Amniotic stem cell (primary cell): ENCODE measurements at places on chromosomes 1 and 21.
A peak's percentile ranks its signal among the peaks of the same experiment; 100 is the strongest.

- no peak for DNase-seq
These were observed 36.4 kb upstream of the CFAP126 start for GRCh38 chr1:161404051-161404597.

GRCh38 chr1:9687874-9688582, 36.5 kb downstream of the PIK3CD start:
- DNase-seq, result no peak

GRCh38 chr1:5140136-5140535, 485.7 kb downstream of the AJAP1 start:
- DNase-seq, result no peak

GRCh38 chr1:246394121-246394520, 113.0 kb downstream of the SMYD3 start:
- DNase-seq, result no peak

DNA sequence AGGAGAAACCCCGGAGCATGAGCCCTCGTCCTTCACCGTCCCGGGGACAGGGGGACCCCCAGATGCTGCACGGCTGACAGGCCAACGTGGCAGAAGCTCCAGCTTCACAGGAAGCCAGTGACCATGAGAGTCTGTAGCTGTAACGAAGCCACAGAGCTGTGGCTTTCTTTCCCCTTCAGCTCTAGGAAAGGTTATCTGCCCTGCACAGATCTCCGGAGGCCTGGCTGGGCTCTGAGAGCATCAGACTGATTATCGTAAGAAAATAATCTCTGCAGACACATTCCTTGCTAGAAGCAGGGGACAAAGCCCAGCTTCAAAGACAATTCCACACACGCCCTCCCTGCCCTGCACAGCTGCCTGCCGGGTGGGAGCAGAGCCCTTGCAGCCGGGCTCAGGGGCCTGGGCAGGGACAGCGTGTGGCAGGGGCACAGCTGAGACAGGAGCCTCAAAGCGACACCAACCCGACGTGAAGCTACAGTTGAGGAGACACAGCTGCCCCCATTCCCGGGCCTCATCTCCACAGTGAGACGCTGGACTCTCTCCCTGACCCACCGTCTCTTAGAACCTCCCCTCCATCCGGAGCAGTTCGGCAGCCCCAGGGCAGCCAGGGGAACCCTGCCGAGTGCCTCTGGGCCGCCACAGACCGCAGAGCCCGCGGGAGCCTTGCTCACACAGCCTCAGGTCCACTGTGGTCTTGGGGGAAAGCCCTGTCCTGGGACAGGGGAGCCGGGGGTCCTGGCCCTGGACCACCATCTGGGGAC, 30.6 kb downstream of the POFUT2 start:
- no peak for DNase-seq

DNA sequence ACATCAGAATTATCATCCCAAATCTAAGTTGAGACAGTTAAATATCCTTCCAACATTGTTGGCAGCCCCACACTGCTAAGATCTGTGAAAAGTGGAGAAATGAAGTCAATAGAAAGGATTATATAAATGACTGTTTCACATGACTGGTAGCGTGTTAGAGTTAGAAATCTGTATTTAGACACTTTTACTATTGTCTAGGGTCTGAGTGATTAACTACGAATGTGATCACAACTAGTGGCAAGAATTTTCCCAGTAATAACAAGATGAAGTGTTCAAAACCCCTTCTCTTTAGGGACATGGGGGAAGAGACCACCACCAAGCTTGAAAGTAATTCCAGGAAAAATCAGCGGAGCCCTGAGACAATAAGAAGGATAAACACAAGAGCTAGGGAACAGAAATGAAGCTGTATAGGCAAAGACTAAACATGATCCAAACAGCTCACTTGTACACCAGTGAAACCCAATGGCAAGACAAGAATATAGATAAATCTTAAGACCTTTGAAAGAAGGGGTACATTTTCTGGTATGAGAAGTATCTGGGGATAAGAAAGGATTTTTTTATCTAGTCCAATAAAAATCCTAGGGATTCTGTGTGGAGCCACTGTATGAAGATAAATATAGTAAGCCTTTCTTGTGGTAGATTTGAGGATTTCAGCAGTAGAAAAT, 646.6 kb upstream of the USP24 start:
- no peak for DNase-seq

GRCh38 chr1:217369271-217369981, 261.5 kb downstream of the GPATCH2 start:
- DNase-seq, result no peak

DNA sequence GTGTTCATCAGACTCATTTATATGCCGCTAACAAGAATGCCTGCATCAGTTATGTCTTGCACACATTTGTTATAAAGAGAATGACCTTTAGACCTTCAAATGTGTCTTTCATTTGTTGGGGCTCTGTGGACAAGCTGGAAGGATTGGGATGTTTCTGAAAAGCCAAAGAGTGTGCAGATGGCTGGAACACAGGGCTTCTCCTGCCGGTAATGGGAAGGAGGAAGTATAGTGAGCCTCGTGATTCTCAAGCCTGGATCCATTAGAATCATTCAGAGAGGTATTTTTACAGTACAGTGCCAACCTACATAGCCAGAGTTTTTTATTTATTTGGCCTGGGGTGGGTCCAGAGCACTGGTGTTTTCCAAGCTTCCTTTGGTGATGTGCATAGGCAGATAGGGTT, 40.6 kb upstream of the ATP1A1 start:
- DNase-seq, result no peak

- DNase-seq, result no peak
These were observed 1352.0 kb downstream of the BRINP3 start for GRCh38 chr1:189125694-189126093.

DNA sequence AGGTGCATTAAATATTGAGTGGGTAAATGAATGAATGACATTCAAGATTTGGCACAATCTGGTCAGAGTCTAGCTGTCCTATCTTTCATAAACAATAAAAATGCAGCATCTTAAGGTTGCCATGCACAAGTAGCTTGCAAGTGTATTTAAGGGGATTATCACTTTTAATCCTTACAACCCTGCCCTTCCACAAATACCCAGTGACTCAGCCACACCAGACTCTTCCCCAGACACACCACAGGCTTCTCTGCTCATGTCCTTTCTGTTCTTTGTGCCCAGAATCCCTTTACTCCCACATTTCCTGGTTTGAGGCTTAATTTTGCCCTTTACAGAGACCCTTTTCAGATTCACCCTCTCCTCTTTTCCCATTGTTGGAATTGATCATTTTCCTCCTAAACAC, 59.8 kb downstream of the KIRREL1 start:
- no peak for DNase-seq

GRCh38 chr1:40050863-40051262, 10.3 kb downstream of the CAP1 start:
- DNase-seq, result no peak

DNA sequence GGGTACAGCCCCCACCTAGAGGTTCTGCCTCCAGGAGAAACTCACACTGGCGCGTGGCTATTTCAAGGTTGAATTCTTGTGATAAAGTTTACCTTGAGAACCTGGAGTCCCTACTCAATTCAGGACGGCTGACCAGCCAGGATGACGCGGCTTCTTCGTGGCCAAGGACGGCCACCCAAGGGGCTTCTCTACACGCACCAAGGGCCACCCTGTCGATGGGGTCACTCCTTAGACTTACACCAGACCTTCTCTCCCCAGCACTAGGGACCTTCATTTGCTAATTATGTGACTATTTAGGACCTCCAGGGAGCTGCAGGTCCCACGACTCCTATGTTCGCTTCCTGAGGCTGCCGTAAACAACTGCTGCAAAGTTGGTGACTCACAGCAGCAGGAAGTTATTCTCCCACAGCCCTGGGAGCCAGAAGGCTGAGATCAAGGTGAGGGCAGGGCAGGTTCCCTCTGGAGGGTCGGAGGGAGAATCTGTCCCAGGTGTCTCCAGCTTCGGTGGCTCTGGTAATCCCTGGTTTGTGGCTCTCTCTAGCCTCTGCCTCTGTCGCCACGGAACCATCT, 135.9 kb downstream of the NPHP4 start:
- no peak for DNase-seq

- peak; percentile 39 for DNase-seq
These were observed 48.0 kb downstream of the TBCE start for GRCh38 chr1:235415008-235415904.

DNA sequence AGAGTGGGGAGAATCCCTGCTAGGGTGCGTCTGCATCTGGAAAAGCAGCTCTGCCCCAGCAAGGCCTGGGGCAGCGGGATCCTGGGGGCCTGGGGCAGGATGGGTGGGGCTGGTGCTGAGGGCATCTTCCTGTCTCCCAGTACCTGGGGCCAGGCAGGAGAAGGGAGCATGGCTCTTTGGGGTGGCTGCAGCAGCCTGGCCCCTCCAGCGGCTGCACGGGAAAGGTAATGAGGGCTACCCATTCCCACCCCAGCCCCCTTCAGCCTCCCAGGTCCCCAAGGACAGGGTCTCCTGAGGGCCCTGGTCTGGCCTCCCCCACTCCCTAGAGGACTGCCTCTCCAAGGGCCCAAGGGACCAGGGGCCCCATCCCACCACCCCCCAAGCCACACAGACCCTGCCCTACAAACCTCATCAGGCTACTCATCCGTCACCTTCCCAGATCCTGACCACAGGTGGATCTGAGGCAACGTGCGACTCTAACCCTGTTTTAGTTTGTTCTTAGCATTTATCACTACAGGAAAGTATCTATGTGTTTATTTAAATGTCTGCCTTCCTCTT, 910 bp upstream of the ANKRD65 start:
- DNase-seq, result no peak

GRCh38 chr1:100358210-100358609, 5.9 kb downstream of the CDC14A start:
- no peak for DNase-seq

- no peak for DNase-seq
These were observed 59.0 kb upstream of the ATP2B4 start for GRCh38 chr1:203567596-203567995.

- no peak for DNase-seq
These were observed 48.4 kb upstream of the CCDC27 start for GRCh38 chr1:3703786-3704371.

DNA sequence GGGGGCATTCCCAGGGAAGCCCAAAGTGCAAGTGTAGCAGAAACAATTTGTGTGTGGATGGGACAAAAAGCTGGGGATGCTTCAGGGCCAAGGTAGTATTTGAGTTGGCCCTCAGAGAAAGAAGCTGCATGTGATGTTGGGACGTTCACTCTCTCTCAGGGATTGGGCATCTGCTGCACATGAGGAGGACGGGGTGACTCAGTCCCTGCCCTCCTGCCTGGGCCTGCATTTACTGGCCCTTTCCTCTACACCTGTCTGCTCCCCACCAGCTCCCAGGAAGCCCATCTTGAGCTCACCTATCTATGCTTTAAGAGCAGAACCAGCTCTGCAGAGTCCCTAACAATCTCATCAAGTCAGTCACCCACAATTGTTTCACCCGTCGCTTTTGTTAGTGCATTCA, 23.5 kb upstream of the MPZL1 start:
- no peak for DNase-seq

- peak; percentile 42 for DNase-seq
These were observed 11.0 kb downstream of the FAM163A start for GRCh38 chr1:179754041-179754624.

DNA sequence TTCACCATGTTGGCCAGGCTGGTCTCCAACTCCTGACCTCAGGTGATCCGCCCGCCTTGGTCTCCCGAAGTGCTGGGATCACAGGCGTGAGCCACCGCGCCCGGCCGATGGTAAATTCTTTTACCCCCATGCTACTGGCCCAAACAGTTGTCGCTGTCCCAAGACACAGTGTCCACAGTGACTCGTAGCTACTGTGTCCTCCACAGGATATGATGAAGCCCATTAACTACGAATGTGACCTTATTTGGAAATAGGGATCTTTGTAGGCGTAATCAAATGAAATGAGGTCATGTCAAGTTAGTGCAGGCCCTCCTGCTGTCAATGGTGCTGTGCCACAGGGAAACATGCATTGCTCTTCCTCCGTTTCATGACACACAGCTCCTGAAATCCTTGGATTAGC, 8.5 kb downstream of the FNDC10 start:
- no peak for DNase-seq

DNA sequence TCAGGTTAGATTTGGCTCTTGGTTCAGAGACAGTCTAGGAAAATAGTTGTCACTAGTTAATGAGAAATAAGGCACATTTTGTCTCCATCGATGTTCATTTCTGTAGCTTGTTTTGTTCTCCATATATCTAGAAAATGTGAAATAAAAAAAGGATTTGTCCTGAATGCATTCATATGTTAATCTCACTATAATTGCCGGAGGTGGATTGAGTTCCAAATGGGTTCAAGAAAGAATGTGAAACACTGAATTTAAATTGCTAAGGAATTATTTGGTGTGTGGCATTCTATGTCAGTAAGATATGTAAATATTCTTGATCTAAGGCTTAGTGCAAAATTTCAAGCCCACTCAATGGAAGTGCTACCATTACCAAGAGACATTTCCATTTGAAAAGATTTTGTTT, 176.7 kb downstream of the LRRC7 start:
- DNase-seq, result no peak

GRCh38 chr1:53899206-53899628, 5.2 kb downstream of the DIO1 start:
- DNase-seq, result no peak

DNA sequence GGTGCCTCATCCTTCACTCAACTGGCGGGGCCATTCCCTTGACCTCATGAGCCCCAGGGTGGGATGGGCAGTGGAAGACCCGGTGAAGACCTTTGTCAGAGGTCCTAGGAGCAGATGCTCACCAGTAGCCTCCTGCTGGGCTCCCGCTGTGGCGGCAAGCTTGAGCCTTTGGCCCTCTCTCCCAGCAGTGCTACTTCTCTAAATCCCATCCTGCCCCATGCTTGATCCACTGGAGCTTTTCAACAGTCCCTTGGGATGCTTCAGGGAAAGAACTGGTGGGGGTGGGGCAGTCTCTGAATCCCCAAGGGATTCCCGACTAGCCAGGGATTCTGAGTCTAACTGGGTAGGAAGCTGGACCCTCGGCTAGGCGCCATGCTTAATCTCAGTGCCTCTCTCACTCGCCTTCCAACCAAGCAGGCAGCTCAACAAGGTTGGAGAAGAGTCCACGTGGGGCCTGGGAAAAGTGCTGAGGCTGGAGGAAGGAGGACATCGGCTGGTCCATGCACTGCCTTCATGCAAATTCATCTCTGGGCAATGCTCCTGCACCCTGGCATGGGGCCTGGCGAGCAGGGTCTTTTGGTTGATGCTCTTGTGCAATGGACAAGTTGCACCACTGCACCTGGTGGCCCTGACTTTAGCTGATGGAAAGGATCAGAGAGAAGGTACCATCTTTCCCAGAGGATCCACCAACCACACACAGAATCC, 190.3 kb downstream of the GRIK3 start:
- no peak for DNase-seq

DNA sequence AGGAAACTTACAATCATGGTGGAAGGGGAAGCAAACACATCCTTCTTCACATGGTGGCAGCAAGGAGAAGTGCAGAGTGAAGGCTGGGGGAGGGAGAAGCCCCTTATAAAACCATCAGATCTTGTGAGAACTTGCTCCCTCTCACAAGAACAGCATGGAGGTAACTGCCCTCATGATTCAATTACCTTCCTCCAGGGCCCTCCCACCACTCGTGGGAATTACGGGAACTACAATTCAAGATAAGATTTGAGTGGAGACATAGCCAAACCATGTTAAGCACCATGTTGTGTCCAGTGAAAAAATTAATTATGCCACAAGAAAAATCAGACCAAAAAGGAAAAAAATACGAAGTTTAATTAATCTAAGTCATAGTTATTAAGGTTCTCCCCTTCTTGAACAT, 109.5 kb downstream of the CLDN17 start:
- DNase-seq, result no peak

GRCh38 chr1:86137436-86137835, 19.1 kb downstream of the COL24A1 start:
- no peak for DNase-seq

GRCh38 chr1:8424539-8425116, 106.7 kb downstream of the SLC45A1 start:
- DNase-seq, result no peak

GRCh38 chr1:203163891-203164635, 11.6 kb downstream of the MYBPH start:
- DNase-seq, result no peak
